ENCODE measurements at places on chromosomes 13 and 19.

GRCh38 chr13:67229481-67230403 is at the start of gene PCDH9:
Gene PCDH9 (minus strand): TSS chr13:67230336. CDS start chr13:67228440, 1,896 bp downstream.
- DNase-seq = no peak

DNA sequence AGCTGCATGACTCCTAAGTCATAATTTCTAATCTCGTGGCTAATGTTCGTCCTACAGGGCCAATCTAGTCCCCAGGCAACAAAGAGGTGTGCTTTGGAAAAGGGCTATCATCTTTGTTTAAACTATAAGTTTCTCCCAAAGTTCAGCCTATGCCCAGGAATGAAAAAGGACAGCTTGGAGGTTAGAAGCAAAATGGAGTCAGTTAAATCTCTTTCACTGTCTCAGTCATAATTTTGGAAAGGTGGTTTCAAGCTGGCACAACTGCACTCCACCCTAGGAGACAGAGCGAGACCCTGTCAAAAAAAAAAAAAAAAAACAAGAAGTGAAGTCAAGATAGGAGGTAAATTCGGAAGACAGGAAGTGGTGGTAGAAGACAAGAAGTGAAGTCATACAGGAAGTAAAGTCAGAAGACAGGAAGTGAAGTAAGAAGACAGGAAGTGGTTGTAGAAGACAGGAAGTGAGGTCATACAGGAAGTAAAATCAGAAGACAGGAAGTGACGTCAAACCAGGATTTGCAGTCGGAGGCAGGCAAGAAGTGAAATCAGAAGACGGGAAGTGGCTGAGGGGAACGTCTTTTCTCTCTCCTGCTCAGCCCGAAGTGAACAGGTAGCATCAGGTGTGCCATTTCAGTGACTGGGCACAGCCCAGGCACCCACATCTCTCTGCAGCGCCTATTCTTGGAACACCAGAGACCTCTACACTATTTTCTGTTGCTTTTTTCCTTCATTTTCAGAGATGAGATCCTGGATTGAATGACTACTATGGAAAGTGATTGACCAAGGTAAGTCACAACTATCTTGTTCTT is 32.2 kb downstream of the GP6 start:
- DNase-seq = peak; percentile 55

- DNase-seq = no peak
Measured at GRCh38 chr13:113862191-113862930, 1.5 kb downstream of the GAS6 start.

- no peak for DNase-seq
Measured at GRCh38 chr19:34033880-34034279, 138.4 kb upstream of the LSM14A start.

GRCh38 chr13:96860882-96861281 is 133.4 kb downstream of the OXGR1 start:
- DNase-seq = no peak

DNA sequence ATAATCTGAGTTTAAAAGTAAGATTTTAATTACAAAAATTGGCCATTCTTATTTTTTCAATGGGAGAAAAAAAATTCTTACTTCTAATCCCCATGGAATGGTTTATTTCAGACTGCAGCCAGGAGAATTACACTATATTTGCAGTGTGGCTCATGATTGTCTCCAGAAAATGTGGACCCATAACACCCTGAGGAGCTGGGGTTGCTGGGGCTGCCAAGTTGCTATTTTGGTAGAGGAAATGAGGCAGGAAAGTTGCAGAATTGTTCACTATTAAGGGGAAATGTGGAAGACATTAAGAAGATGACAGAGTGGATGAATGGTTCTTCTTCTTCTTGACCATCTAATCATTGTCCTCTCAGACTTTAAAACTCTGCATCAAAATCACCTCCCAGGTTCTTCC is 4.6 kb upstream of the SCEL start:
- no peak for DNase-seq

GRCh38 chr13:99501848-99502301 is 603 bp downstream of the TM9SF2 start:
- DNase-seq = no peak

GRCh38 chr19:39328046-39328705 is 7.5 kb upstream of the LRFN1 start:
- DNase-seq = peak; percentile 96

GRCh38 chr13:79491715-79492114 is 10.8 kb downstream of the NDFIP2 start:
- no peak for DNase-seq

DNA sequence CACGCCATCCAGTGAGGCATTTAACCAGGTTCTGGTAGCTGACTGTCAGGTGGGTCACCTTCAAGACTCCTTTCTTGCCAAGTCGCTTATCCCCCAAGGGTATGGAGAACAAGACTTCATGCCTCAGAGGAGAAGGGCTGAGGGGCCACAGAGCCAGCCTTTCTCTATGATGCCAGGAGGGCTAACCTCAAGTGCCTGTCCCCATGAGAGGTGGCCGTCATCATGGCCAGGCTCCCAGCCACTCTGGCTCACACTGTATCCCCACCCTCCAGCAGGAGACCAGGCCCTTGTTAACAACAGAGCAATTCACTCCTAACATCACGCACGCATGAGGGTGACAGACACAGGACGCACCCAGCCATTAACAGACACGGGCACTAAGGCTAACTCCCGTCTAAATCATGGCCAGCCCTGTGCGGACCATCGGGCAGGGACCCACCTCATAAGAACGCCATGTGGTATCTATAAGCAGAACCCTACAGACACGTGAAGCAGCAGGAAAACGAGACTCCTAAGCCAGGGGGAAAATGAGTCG is 38.6 kb upstream of the ISYNA1 start:
- DNase-seq = no peak

- no peak for DNase-seq
Measured at GRCh38 chr13:80866921-80867320, 526.0 kb upstream of the SPRY2 start.

DNA sequence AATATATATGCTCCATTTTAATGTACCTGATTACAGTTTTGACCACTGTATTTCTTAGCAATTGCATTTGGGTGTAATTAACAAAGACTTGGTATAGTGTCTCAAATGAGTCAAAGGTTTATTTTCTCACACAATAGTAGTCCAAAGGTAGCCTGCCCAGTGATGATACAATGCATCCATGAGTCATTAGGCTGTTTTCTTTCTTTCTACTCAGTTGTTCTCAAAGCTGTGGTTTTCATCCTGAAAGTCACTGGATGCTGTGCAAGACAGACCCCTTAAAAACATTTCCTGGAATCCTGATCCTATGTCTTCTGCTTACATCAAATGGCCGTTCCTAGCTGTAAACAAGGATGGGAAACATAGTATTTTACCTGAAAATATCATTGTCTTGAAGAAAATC is 651.2 kb upstream of the MIR17HG start:
- DNase-seq = no peak

- DNase-seq = peak; percentile 31
Measured at GRCh38 chr19:9850235-9850959, 15.3 kb downstream of the PIN1 start.

- no peak for DNase-seq
Measured at GRCh38 chr13:77339408-77339807, 12.5 kb upstream of the MYCBP2 start.

- peak; percentile 53 for DNase-seq
Measured at GRCh38 chr19:55441692-55442321, 1.3 kb downstream of the SHISA7 start.

DNA sequence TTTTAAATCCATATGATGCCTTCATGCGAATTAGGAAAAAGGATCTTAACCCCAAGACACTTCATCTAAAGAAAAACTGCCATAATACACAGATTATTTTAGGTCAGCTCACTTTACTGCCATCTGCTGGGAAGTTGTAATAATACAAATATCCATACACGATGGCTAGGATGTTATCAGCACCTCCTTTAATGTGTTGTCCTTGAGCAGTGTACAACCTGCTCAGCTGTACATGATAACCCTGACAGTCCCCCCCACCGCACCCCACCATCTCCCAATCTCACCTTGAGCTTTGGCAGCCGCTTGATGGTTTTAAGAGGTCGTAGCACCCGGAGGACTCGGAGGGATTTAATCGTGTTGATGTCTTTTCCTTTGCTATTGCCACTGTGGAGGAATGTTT is 112.2 kb downstream of the IER2 start:
- no peak for DNase-seq

DNA sequence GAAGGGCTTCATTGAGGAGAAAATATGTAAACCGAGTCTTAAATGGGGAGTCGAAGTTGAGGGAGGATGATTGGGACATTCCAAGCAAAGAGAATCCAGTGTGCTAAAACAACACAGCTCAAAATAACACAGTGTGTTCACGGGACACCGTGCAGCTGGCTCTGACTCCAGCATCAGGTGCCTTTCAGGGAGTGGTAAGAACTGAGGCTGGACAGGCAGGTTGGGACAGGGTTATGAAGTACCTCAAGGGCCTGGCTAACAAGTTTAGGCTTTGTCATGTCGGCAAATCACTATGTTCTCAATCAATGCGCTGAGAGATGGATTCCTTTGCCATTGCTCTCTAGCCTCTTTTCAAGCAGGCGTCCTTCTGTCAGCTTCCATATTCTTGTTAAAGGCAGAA is 27.5 kb upstream of the WDFY2 start:
- DNase-seq = no peak

DNA sequence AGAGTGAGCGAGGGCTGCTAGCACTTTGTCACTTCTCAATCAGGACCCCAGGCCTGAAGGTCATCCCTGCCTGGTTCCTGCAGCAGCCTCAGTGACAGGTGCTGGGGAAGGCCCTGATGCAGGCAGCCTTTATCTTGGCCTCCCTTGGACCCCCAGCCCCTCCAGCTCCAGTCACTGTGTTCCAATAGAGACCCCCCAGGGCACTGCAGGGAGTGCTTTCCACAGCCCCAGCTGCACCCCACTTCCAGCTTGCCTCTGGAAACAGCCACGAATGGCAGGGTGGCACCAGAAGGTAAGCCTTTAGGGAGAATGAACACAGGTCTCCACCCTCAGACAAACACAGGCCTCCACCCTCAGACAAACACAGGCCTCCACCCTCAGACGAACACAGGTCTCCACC is 241.6 kb upstream of the SGCG start:
- DNase-seq = no peak

GRCh38 chr19:14629557-14629956 is 45.1 kb downstream of the ADGRE3 start:
- no peak for DNase-seq

DNA sequence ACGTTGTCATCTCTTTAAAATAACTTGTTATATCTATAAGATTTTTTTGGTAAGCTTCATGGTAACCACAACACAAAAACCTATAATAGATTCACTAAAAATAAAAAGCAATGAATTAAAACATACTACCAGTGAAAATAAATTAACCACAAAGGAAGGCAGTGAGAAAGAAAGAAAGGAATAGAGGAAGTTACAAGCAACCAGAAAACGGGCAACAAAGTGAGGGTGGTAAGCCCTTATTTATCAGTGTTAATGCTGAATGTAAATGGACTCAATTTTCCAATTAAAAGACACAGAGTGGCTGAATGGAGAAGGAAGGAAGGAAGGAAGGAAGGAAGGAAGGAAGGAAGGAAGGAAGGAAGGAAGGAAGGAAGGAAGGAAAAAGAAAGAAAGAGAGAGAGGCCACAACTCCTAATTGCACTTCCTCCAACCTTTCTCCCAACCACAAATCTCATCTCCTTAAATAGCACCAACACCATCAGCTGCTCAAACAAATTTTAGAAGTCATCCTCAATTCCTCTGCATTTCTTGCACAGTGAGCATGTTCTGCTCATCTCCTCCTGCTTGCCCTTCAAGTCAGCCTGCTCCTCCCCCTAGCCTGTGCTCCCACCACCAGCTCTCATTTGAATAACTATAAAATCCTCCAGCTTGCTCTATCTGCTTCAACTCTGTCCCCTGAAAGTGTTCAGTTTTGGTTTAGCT is 48.6 kb downstream of the CCNA1 start:
- no peak for DNase-seq

DNA sequence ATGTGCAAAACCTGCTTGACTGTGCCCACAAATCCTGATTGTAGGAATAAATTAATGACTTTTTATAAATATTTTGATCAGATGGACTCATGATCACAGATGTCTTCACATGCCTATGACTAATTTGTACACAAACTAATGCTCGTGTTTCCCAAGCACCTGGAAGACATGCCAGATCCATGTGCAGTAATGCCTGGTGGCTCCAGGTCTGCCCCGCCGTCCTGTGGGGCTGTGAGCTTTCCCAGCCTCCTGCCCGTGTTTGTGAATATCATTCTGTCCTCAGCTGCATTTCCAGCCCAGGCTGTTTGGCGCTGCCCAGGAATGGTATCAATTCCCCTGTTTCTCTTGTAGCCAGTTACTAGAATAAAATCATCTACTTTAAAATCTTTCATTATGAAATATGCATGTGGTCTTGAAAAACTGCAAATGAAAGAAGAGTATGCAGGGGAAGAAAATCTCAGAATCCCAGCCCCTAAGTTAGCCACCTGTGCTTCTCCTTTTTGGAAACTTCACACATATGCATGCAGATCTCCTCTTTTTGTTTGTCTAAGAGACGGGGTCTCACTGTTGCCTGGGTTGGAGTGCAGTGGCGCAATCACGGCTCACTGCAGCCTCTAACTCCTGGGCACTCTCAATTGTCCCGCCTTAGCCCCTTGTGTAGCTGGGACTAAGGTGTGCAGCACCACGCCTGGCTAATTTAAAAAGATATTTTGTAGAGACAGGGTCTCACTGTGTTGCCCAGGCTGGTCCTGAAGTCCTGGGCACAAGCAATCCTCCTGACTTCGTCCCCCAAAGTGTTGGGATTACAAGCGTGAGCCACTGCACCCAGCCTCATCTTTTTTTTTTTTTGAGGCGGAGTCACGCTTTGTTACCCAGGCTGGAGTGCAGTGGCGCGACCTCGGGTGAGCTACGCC is 6.2 kb downstream of the RPL28 start:
- no peak for DNase-seq

GRCh38 chr19:49497789-49498103 is 1.5 kb downstream of the RPS11 start:
- DNase-seq = no peak

DNA sequence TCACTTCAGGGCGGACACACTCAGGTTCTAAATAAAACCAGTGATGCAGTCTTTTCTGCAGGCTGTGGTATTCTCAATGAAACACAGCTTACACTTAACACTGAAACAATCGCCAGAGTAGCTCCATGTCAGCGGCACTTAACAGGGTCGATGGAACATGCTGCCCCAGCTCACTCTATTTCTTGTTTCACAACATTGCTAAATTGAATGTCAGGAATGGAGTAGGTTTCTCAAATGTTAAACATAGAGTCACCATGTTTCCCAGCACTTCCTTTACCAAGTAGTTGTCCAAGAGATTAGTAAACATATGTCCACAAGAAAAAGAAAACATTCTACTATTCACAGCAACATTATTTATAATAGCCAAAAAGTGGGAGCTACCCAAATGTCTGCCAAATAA is 306.9 kb downstream of the SLITRK6 start:
- DNase-seq = no peak

GRCh38 chr19:6739390-6739882 is at the start of gene TRIP10:
Gene TRIP10 (plus strand): TSS chr19:6739680. CDS start chr19:6739762, 82 bp downstream.
- DNase-seq = peak; percentile 67

- DNase-seq = no peak
Measured at GRCh38 chr13:72384879-72385278, 342.6 kb downstream of the MZT1 start.
